ENCODE measurements at places on chromosomes 2 and 18. TPM values are rescaled to one million over a fixed set of nuclear protein-coding genes. Genes with fewer than 3 reads are reported as not detected.
A peak's percentile ranks its signal among the peaks of the same experiment; 100 is the strongest.

The STEAP3 gene
- 14.5 TPM for polyA plus RNA-seq

The GAD1 gene
- 0.79 TPM for polyA plus RNA-seq

The SIX2 gene
- 15.7 TPM for polyA plus RNA-seq

The GPR75 gene
- polyA plus RNA-seq: 2.0 TPM

The LOXL3 gene
- 6.9 TPM for polyA plus RNA-seq

The VWC2L gene
- not detected for polyA plus RNA-seq

GRCh38 chr2:141523199-141523598, 607.6 kb downstream of the LRP1B start:
- H3K27ac ChIP-seq: no peak overlapping the region
- DNase-seq: no peak
- H3K4me3 ChIP-seq: no peak overlapping the region
- no peaks in the 10 kb centered on the region for H3K36me3 ChIP-seq
- no peaks in the 10 kb centered on the region for H3K4me1 ChIP-seq

- H3K36me3 ChIP-seq: no peaks in the 10 kb centered on the region
- H3K4me1 ChIP-seq: no peaks in the 10 kb centered on the region
- no peaks in the 10 kb centered on the region for H3K27me3 ChIP-seq
- DNase-seq: no peak
- no peak overlapping the region for H3K27ac ChIP-seq
- H3K4me3 ChIP-seq: no peak overlapping the region
Observed at GRCh38 chr2:229376866-229377265, 105.8 kb upstream of the PID1 start.

- H3K36me3 ChIP-seq: no peaks in the 10 kb centered on the region
- H3K27ac ChIP-seq: no peak overlapping the region
- no peaks in the 10 kb centered on the region for H3K4me1 ChIP-seq
- H3K27me3 ChIP-seq: no peaks in the 10 kb centered on the region
- DNase-seq: no peak
Observed at GRCh38 chr2:181348107-181348837, 108.9 kb upstream of the ITGA4 start.

DNA sequence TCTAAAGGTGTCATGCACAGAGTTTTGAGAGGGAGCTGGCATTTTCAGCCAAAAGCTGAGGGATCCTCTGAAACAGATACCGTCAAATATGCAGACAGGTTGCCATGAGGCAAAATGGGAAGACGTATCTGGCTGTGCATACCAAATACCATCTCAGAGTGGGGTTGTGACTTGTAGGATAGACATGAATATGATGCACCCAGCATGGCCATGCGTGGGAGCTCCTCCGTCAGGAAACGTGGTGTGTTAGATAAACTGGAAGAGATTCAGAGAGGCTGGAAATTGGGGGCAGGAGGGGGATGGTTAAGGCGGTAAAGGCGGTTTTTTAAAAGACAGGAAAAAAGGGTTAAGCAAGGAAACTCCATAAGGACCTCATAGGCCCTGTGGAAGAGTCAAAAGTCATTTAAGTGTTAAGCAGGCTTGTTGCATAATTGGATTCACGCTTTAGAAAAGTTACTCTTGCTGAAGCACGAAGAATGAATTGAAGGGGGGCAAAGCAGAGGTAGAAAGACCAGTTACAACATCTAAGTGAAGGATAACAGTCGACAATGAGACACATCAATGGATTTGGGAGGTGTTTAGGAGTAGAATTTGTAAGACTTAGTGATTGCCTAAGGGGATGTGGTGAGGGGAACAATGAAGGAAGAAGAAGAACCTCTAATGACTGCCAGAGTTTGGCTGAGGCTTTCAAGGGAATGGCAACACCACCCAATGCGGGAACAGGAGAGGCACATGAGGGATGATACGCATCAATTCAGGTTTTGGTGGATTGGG, 139.6 kb upstream of the CTAGE1 start:
- H3K27ac ChIP-seq: no peak overlapping the region
- DNase-seq: no peak
- H3K4me1 ChIP-seq: peaks cover 9% of the 10 kb centered on the region
- H3K27me3 ChIP-seq: peaks cover 18% of the 10 kb centered on the region
- no peak overlapping the region for H3K4me3 ChIP-seq

DNA sequence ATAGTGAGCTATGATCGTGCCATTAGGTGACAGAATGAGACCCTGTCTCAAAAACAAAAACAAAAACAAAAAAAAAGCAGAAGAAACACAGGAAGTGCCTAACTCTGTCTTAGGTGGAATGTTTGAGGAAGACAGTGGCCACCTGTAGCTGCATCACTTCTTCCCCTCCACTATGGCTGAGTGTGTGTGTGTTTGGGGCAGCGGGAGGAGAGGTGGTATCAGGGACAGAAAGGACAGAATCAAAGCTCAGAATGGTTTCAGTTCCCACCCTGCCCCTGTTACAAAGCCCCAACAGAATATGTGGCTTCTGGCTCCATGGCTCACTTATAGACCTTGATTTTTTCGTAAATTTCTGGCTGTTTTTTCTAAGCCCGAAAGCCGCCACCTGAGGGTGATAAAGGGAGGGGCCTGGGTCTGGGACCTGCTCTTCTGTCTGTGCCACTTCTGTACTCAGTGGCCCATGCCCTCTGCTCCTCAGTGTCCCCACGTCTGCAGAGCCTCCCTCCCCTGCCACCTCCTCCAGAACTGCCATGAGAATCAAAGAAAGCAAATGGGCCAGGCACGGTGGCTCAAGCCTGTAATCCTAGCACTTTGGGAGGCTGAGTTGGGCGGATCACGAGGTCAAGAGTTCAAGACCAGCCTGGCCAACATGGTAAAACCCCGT, 27.4 kb downstream of the SERTAD2 start:
- no peak for DNase-seq
- H3K4me3 ChIP-seq: no peak overlapping the region
- H3K27ac ChIP-seq: peak overlapping the region; percentile 78
- H3K36me3 ChIP-seq: peaks cover 5% of the 10 kb centered on the region
- peaks cover 33% of the 10 kb centered on the region for H3K4me1 ChIP-seq

GRCh38 chr2:239809391-239809790, 215.8 kb downstream of the NDUFA10 start:
- H3K27me3 ChIP-seq: peaks cover 8% of the 10 kb centered on the region
- H3K36me3 ChIP-seq: no peaks in the 10 kb centered on the region
- H3K4me1 ChIP-seq: peaks cover 29% of the 10 kb centered on the region
- DNase-seq: no peak
- no peak overlapping the region for H3K4me3 ChIP-seq

- H3K27me3 ChIP-seq: no peaks in the 10 kb centered on the region
- no peak overlapping the region for H3K27ac ChIP-seq
- no peaks in the 10 kb centered on the region for H3K36me3 ChIP-seq
- H3K4me1 ChIP-seq: no peaks in the 10 kb centered on the region
Observed at GRCh38 chr2:75736276-75736675, 25.6 kb upstream of the GCFC2 start.

GRCh38 chr2:238670111-238670585, 177.7 kb upstream of the TWIST2 start:
- no peaks in the 10 kb centered on the region for H3K4me1 ChIP-seq
- H3K36me3 ChIP-seq: no peaks in the 10 kb centered on the region
- no peak for DNase-seq
- no peak overlapping the region for H3K4me3 ChIP-seq
- H3K27ac ChIP-seq: no peak overlapping the region
- H3K27me3 ChIP-seq: peaks cover 2% of the 10 kb centered on the region

DNA sequence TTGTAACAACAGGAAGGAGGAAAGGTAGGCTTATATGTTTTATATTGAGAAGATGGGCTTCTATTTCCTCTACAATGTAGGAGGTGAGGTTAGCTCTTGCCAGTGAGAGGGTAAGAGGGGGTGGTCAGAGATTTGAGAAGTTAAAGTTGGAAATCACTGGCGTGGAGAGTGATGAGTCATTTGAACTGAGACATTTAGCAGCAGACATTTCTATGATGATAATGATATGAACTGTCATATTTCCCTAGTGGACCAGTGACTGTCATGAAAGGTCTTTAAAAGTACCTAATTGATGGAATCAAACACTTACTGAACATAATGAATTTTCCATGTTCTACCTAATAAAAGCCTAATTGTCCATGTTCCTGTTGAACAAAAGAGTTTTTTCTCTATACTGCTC, 126.1 kb downstream of the FAM161A start:
- H3K27ac ChIP-seq: no peak overlapping the region
- H3K4me1 ChIP-seq: no peaks in the 10 kb centered on the region
- H3K27me3 ChIP-seq: no peaks in the 10 kb centered on the region
- H3K4me3 ChIP-seq: no peak overlapping the region
- H3K36me3 ChIP-seq: no peaks in the 10 kb centered on the region
- no peak for DNase-seq

DNA sequence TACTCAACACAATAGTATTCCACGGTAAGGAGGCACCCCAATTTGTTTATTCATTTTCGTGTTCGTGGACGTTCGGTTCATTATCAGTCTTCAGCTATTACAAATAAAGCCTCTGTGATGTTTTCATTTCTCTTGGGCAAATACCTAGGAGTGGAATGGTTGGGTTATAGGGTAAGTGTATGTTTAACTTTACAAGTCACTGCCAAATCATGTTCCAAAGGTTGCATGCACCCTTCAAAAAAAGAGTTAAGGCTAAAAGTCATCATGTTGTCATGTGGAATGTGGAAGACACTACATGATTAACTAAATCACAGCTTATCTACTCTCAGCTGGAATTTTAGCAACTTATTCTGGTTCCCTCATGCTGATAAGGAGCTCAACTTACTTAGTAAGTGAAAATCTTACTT, 15.8 kb downstream of the INO80C start:
- no peak overlapping the region for H3K27ac ChIP-seq
- no peak overlapping the region for H3K4me3 ChIP-seq
- DNase-seq: no peak
- no peaks in the 10 kb centered on the region for H3K36me3 ChIP-seq
- no peaks in the 10 kb centered on the region for H3K27me3 ChIP-seq
- no peaks in the 10 kb centered on the region for H3K4me1 ChIP-seq

GRCh38 chr2:165440367-165440766, 29.1 kb upstream of the CSRNP3 start:
- H3K27me3 ChIP-seq: no peaks in the 10 kb centered on the region
- DNase-seq: peak; percentile 96
- H3K4me3 ChIP-seq: no peak overlapping the region

DNA sequence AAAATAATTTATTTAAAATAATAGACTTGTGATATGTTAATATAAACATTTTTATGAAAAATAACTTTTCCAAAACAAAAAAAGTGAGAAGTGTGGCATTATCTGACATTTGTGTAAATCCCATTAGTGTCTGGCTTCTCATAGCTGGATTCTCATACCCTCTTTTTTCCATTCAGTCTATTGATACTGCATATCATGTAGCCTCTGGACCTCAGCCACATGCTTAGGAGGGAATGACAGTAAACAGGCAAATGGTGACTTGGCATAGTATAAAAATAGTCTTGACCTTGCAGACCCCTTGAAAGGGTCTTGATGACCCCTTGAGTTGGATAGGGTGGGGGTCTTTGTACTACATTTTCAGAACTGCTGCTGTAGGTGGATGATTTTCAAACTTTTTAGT, 29.2 kb downstream of the GALNT1 start:
- peaks cover 9% of the 10 kb centered on the region for H3K4me1 ChIP-seq
- peak overlapping the region; percentile 42 for H3K27ac ChIP-seq
- no peaks in the 10 kb centered on the region for H3K27me3 ChIP-seq
- no peak overlapping the region for H3K4me3 ChIP-seq
- no peak for DNase-seq
- no peaks in the 10 kb centered on the region for H3K36me3 ChIP-seq

GRCh38 chr18:62388855-62389760, 64.0 kb downstream of the TNFRSF11A start:
- H3K4me1 ChIP-seq: peaks cover 2% of the 10 kb centered on the region
- no peak for DNase-seq
- no peaks in the 10 kb centered on the region for H3K27me3 ChIP-seq
- H3K4me3 ChIP-seq: no peak overlapping the region
- H3K27ac ChIP-seq: no peak overlapping the region
- H3K36me3 ChIP-seq: no peaks in the 10 kb centered on the region

DNA sequence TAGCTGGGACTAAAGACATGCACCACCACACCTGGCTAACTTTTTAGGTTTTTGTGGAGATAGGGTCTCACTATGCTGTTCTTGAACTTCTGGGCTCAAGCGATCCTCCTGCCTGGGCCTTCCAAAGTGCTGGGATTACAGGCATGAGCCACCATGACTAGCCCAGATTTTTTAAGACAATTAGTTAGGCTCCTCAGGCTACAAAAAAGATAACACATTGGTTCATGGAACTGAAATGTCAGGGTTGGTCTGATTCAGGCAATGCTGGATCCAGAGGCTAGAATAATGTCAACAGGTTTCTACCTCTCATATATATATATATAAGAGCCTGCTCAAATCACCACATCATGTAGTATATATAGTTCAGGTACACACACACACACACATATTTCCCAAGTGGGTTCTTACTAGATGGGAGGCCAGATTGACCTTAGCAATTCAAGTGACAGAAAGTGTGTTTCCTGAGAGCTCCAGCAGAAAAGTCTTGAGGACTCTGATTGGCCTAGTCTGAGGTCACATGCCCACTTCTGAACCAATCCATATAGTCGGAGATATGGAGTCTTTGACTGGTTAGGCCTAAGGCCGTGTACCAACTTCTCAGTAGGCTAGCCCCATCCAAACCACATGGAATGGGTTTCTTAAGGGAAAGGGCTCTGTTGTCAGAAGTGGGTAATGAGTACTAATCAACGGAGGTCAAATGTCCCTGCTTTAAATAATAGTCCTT, 72.6 kb upstream of the LAPTM4A start:
- no peaks in the 10 kb centered on the region for H3K4me1 ChIP-seq
- H3K27me3 ChIP-seq: peaks cover 2% of the 10 kb centered on the region
- no peak for DNase-seq
- no peak overlapping the region for H3K27ac ChIP-seq

GRCh38 chr2:236955521-236956030, 130.1 kb upstream of the COPS8 start:
- DNase-seq: no peak
- H3K4me3 ChIP-seq: no peak overlapping the region
- no peaks in the 10 kb centered on the region for H3K36me3 ChIP-seq
- H3K27ac ChIP-seq: no peak overlapping the region

- no peaks in the 10 kb centered on the region for H3K36me3 ChIP-seq
- no peak for DNase-seq
- H3K27ac ChIP-seq: no peak overlapping the region
Observed at GRCh38 chr2:122883849-122884248, 1128.4 kb downstream of the TSN start.

GRCh38 chr2:231663458-231664212, 44.7 kb upstream of the PTMA start:
- H3K36me3 ChIP-seq: no peaks in the 10 kb centered on the region
- DNase-seq: no peak
- H3K4me1 ChIP-seq: peaks cover 44% of the 10 kb centered on the region
- H3K27me3 ChIP-seq: no peaks in the 10 kb centered on the region
- H3K4me3 ChIP-seq: no peak overlapping the region

DNA sequence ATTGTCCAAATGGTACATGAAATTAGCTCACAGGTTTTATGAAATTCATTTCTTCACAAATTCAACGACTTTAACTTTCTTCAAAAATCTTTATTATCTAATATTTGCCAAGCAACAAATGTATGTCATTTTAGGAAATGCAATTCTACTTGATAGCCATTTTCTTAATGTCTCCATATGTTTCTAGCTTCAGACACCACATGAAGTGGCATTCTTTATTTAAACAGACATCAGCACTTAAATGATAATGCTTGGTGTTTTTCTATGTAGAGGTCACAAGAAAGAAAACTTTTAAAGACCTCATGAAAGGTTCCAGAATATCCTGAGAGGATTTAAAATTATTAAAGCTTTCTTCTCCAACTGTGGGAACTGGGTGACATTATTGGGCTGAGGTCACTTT, 44.2 kb upstream of the XIRP2 start:
- H3K4me1 ChIP-seq: no peaks in the 10 kb centered on the region
- no peaks in the 10 kb centered on the region for H3K36me3 ChIP-seq
- H3K27ac ChIP-seq: no peak overlapping the region
- no peaks in the 10 kb centered on the region for H3K27me3 ChIP-seq

GRCh38 chr2:9914384-9915065, 37.0 kb upstream of the GRHL1 start:
- peaks cover 10% of the 10 kb centered on the region for H3K36me3 ChIP-seq
- no peak overlapping the region for H3K27ac ChIP-seq
